ENCODE measurements at places on chromosomes 4 and X. TPM values are rescaled to one million over a fixed set of nuclear protein-coding genes. Genes with fewer than 3 reads are reported as not detected.

CXCL1 gene
- not detected for total RNA-seq

SSX1 gene
- not detected for total RNA-seq

BLOC1S4 gene
- 17.6 TPM for total RNA-seq

ACE2 gene
- total RNA-seq = not detected

NSG1 gene
- 11.0 TPM for total RNA-seq

DMD gene
- total RNA-seq = 0.83 TPM

BEX3 gene
- total RNA-seq = 5.4 TPM

CT45A3 gene
- not detected for total RNA-seq

TEX13B gene
- total RNA-seq = not detected

SLC34A2 gene
- not detected for total RNA-seq

DNA sequence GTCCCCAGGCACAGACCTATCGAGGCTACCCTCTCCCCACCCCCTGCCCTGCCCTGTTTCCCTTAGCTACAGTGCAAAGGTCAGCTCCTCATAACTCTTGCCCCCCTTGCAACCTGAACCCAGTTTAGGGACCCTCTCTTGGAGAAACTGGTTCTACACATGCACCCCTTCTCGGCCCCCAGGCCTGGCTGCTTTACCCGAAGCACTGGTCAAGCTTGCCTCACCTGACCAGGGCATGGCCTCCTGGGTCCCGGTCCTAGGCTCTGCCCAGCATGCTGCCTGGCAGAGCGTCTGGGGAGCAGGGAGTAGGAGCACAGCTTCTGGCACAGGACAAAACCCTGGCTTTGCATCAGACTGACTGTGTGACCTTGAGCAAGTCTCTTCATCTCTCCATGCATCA, 28.0 kb downstream of the ZNF185 start:
- H3K36me3 ChIP-seq = no peaks in the 10 kb centered on the region
- H3K4me3 ChIP-seq = no peak overlapping the region
- no peak for DNase-seq
- H3K4me1 ChIP-seq = peaks cover 5% of the 10 kb centered on the region

- H3K36me3 ChIP-seq = no peaks in the 10 kb centered on the region
- no peak overlapping the region for H3K4me3 ChIP-seq
- H3K4me1 ChIP-seq = no peaks in the 10 kb centered on the region
- H3K27ac ChIP-seq = no peak overlapping the region
Observed at GRCh38 chr4:53785996-53786395, 194.7 kb upstream of the LNX1 start.

GRCh38 chr4:16294455-16294854, 68.2 kb upstream of the TAPT1 start:
- no peak for DNase-seq
- no peaks in the 10 kb centered on the region for H3K36me3 ChIP-seq
- H3K27me3 ChIP-seq = no peaks in the 10 kb centered on the region
- no peak overlapping the region for H3K4me3 ChIP-seq

DNA sequence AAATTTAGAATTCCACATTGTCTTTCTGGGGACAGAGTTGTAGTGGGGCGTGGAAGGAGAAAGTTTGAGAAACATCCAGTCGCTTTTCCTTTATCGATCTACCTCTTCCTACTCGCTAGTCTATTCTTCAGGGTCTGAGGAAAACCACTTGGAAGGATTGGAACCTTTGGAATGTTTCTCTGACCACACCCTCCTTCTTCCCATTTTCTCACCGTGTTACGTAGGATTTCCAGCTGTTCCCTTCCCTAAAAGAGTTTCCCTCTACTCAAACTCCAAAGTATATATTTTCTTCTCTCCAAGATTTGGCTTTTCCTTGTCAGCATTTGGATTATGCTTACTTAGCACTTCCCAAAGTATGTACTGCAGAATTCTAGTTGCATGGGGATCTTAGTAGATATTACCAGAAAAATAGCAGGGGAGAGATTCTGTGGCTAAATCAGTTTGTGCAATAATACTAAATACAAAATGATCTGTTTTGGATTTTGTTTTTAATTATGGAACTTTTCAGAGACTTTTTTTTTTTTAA, 4.9 kb downstream of the ENPEP start:
- H3K4me1 ChIP-seq = no peaks in the 10 kb centered on the region
- DNase-seq = no peak
- peaks cover 27% of the 10 kb centered on the region for H3K27me3 ChIP-seq
- no peak overlapping the region for H3K27ac ChIP-seq
- H3K36me3 ChIP-seq = no peaks in the 10 kb centered on the region

- H3K4me1 ChIP-seq = peaks cover 59% of the 10 kb centered on the region
- H3K4me3 ChIP-seq = no peak overlapping the region
- no peak for DNase-seq
- H3K27me3 ChIP-seq = no peaks in the 10 kb centered on the region
- H3K36me3 ChIP-seq = peaks cover 17% of the 10 kb centered on the region
- no peak overlapping the region for H3K27ac ChIP-seq
Observed at GRCh38 chrX:13048280-13048679, 3.9 kb upstream of the FAM9C start.

DNA sequence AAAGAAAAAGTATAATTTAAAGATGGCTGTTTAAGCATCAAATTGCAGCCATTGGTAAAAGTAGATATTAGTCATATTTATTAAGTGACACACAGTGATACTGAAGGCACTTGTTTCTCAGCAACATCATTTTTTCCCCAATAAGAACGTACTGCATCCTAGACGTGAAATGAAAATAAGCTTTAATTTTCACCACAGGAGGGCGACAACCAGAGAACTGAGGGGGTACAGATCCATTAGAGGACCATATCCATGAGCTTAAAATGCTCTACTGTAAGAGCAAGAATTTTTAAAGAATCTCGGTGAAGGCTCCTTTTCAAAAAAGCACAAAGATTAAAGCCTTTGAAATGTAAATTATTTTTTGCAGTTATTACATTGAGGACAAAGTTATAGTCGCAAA, 33.4 kb downstream of the FRG1 start:
- no peaks in the 10 kb centered on the region for H3K36me3 ChIP-seq
- H3K4me3 ChIP-seq = no peak overlapping the region
- H3K27ac ChIP-seq = no peak overlapping the region
- H3K4me1 ChIP-seq = no peaks in the 10 kb centered on the region

DNA sequence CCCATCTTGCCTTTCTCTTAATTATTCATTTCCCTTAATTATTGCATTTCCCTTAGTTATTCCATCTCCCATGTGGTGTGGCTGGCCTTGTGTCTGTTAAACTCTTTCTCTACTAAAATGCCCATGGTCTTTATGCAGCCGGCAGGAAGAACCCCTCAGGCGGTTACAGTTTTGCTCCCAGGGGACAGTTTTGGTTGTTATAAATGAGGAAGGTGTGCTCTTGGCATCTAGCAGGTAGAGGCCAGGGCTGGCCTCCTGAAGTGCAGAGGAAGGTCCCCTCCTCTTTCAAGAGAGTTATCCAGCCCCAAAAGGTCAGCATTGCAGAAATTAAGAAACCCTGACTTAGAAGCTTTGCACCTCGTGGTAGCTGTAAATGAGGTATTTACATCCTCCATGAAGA, 18.0 kb downstream of the TBL1X start:
- H3K36me3 ChIP-seq = peaks cover 19% of the 10 kb centered on the region
- H3K4me1 ChIP-seq = peaks cover 2% of the 10 kb centered on the region
- no peak for DNase-seq
- no peaks in the 10 kb centered on the region for H3K27me3 ChIP-seq

- no peaks in the 10 kb centered on the region for H3K36me3 ChIP-seq
- DNase-seq = no peak
- H3K4me3 ChIP-seq = no peak overlapping the region
- H3K27me3 ChIP-seq = no peaks in the 10 kb centered on the region
- H3K4me1 ChIP-seq = peaks cover 16% of the 10 kb centered on the region
Observed at GRCh38 chr4:98544818-98545414, 113.5 kb downstream of the TSPAN5 start.

GRCh38 chr4:35503435-35503834, 740.9 kb downstream of the ARAP2 start:
- H3K4me3 ChIP-seq = no peak overlapping the region
- H3K27ac ChIP-seq = no peak overlapping the region
- no peak for DNase-seq
- no peaks in the 10 kb centered on the region for H3K4me1 ChIP-seq

- H3K27ac ChIP-seq = no peak overlapping the region
- no peaks in the 10 kb centered on the region for H3K27me3 ChIP-seq
- no peaks in the 10 kb centered on the region for H3K4me1 ChIP-seq
- no peak for DNase-seq
- no peaks in the 10 kb centered on the region for H3K36me3 ChIP-seq
- no peak overlapping the region for H3K4me3 ChIP-seq
Observed at GRCh38 chrX:109049903-109050302, 313.5 kb upstream of the IRS4 start.

DNA sequence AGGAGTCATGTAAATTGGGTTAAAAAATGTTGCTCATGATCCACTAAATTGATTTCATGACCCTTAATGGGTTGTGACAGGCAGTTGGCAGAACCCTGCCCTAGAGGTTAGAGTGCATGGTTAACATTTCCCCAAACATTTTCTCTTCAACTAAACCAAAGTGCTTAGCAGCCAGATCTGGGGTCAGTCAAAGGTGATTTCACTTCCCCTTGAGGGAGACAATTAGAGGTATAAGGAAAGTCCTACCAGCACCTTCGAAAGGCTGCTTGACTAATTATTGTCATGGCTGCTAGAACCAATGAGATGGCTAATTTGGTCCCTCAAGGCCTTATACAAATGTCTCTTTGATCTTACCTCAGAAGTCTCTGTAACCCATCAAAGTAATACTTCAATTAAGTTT, 30.9 kb upstream of the INTS6L start:
- no peaks in the 10 kb centered on the region for H3K4me1 ChIP-seq
- peaks cover 2% of the 10 kb centered on the region for H3K27me3 ChIP-seq
- no peak for DNase-seq
- no peak overlapping the region for H3K4me3 ChIP-seq
- H3K27ac ChIP-seq = no peak overlapping the region

DNA sequence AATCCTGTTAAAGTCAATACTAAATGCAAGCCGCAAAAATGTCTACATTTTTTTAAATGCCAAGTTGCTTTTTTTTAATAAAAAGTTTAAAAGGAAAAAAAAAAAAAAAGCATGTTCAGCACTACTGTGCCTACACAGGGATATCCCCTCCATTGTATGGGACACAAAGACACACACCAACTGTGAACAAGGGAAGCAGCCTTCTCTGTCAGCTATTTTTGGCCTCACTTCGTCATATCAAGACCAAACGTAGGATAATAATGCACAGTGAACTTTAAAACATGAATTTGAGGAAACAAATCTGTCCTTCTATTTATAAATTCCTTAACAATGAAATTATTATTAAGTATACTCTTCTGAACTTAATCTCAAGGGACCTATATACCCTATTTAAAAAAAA, 4.4 kb downstream of the FBXW7 start:
- H3K4me3 ChIP-seq = no peak overlapping the region
- no peak overlapping the region for H3K27ac ChIP-seq
- no peaks in the 10 kb centered on the region for H3K27me3 ChIP-seq
- no peak for DNase-seq

DNA sequence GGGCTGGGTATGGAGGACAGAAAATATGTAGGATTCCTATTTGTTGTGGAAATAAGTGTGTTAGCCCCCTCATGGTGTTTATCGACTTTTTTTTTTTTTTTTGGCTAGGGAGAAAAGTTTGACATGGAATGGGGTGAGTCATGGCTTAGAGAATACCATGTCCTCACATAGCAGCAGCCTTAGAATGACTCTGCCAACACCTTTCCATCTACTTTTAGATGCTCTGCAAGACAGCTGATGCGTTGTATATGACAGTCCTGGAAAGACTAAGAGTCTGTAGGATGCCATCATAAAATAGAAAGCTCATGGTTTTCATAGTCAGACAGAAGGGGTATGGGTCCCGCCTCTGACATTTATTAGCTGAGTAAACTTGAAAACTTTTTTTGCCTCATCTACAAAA, 37.7 kb downstream of the MTTP start:
- no peak overlapping the region for H3K27ac ChIP-seq
- DNase-seq = no peak
- H3K27me3 ChIP-seq = peaks cover 16% of the 10 kb centered on the region
- no peaks in the 10 kb centered on the region for H3K4me1 ChIP-seq
- no peaks in the 10 kb centered on the region for H3K36me3 ChIP-seq

DNA sequence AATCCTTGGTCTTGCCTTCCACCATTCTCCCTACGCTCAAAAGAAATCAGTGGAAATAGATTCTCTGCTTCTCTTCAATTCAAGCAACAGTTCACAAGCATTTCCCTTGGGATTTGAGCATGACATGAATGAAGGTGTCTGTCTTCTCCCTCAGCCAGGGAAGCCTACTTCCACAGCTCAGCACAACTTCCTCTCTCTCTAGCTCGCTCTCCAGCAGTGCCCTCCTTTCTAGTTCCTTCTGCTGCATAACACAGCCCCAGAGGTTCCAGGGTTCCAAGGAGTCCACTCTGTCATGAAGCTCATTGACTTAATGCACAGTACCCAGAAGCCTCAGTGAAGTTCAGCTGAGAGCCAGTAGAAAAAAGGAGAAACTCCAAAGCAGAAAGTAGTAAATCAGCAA, 81.3 kb downstream of the PLS3 start:
- DNase-seq = no peak
- H3K27me3 ChIP-seq = no peaks in the 10 kb centered on the region
- no peaks in the 10 kb centered on the region for H3K4me1 ChIP-seq
- H3K27ac ChIP-seq = no peak overlapping the region
- H3K4me3 ChIP-seq = no peak overlapping the region
- no peaks in the 10 kb centered on the region for H3K36me3 ChIP-seq

GRCh38 chrX:43949669-43950068, 23.5 kb downstream of the NDP start:
- no peak overlapping the region for H3K4me3 ChIP-seq
- H3K27me3 ChIP-seq = no peaks in the 10 kb centered on the region
- DNase-seq = peak; percentile 14
- no peaks in the 10 kb centered on the region for H3K36me3 ChIP-seq
- H3K4me1 ChIP-seq = peaks cover 7% of the 10 kb centered on the region

DNA sequence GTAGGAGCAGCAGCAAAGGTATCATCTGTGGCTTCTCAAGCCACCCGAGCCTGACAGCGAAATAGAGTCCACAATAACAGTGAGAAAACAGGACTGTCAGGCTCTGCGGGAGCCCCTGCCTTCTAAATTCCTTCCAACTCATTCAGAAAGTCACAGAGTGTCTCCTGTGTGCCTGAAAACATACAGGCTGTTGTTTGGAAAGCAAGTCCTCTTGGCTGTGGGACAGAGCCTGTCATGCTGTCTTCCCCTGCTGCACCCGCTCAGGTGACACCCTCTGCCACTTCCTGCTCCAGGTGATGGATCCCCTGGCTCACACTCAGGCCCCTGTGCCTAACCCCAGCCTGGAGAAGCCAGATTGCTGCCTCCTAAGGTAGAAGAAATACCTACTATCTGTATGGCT, 152.3 kb downstream of the RAB28 start:
- H3K27me3 ChIP-seq = no peaks in the 10 kb centered on the region
- no peak overlapping the region for H3K4me3 ChIP-seq
- no peak overlapping the region for H3K27ac ChIP-seq
- H3K4me1 ChIP-seq = no peaks in the 10 kb centered on the region
- no peaks in the 10 kb centered on the region for H3K36me3 ChIP-seq

- H3K27me3 ChIP-seq = peaks cover 8% of the 10 kb centered on the region
- no peak for DNase-seq
- H3K4me1 ChIP-seq = no peaks in the 10 kb centered on the region
- H3K27ac ChIP-seq = no peak overlapping the region
- no peak overlapping the region for H3K4me3 ChIP-seq
Observed at GRCh38 chr4:78379991-78380729, 171.4 kb upstream of the ANXA3 start.

DNA sequence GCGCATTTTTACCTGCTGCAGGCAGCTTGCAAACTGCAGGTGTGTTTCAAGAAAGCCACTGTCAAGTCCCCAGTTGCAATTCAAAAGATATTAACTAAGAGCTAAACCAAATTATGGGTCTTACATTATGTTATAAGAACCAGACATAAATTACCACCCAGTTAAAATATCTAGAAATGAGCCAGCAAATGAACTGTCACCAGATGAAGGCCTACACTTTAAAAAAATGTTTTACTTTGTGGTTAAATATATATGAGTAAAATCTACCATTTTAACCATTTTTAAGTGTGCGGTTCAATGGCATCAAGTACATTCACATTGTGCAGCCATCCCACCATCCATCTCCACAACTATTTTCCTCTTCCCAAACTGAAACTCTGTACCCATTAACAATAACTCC, 32.0 kb upstream of the TMEM131L start:
- H3K27me3 ChIP-seq = no peaks in the 10 kb centered on the region
- DNase-seq = no peak

All from activated CD4-positive, alpha-beta T cell treated with anti-CD3 and anti-CD28 coated beads, Interleukin-2, amount 10 ng/mL, durations not matched to agents 7 days and 5 days (primary cell).